Right renal pelvis (tissue), 4 donors: ENCODE measurements at places on chromosomes 5 and 9. TPM values are rescaled to one million over a fixed set of nuclear protein-coding genes. Genes with fewer than 3 reads are reported as not detected.
A peak's percentile ranks its signal among the peaks of the same experiment; 100 is the strongest.

The PKD2L2 gene
- polyA plus RNA-seq: 0.30 TPM

The IFNA21 gene
- not detected for polyA plus RNA-seq

The PCA3 gene
- 1.3 TPM for polyA plus RNA-seq

The DENND4C gene
- 51.0 TPM for polyA plus RNA-seq

The ROR2 gene
- polyA plus RNA-seq: 19.1 TPM

The KDM4C gene
- polyA plus RNA-seq: 16.4 TPM

The GTF3C5 gene
- polyA plus RNA-seq: 69.0 TPM

The MLANA gene
- 1.4 TPM for polyA plus RNA-seq

GRCh38 chr5:44358421-44358820, 30.8 kb downstream of the FGF10 start:
- no peak for DNase-seq

GRCh38 chr9:3263698-3264097, 262.1 kb downstream of the RFX3 start:
- DNase-seq: no peak

DNA sequence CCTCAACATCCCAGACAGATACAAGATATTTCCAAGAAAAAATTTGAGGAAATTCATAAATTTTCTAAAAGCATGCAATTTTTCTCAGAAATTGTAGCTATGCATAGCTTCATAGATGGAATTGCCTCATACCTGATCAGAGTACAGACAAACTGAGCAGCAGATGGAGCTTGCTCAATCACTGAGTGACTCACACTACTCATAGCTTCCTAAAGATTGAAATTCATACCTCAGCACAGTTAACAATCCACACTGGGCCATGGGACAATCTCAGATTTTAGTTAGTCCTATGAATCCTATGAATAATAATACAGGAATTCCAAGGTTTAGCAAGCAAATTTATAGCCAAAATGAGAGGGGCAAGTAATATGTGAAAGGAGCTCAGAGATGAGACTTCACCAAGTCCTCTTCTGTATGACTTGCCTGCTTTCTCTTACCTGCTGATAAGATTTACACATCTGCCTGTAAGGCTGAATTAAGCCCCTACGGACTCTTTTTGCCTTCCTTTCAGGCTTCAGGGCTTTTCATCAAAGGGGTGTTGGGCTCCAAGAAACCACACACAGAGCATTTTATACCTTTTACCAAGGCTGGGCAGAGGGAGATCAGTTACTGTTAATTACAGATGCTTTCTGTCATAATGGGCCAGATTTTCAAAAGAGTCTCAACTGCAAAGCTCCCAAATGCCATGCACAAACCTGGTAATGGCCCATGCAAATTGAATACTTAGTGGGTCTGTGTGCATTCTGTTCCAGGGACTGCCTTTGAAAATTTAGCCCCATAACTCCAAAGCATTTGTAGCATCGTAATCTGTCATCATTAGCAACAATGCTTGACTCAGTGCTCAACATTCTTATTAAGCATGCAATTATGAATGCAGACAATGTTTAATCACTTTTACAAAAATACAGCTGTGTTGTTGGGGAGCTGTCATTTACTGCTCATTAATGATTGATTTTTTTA, 439.3 kb downstream of the DTWD2 start:
- DNase-seq: no peak

GRCh38 chr9:16125629-16126028, 572.8 kb downstream of the CCDC171 start:
- no peak for DNase-seq

- DNase-seq: no peak
These were observed 33.9 kb downstream of the OLFML2A start for GRCh38 chr9:124810663-124811355.

DNA sequence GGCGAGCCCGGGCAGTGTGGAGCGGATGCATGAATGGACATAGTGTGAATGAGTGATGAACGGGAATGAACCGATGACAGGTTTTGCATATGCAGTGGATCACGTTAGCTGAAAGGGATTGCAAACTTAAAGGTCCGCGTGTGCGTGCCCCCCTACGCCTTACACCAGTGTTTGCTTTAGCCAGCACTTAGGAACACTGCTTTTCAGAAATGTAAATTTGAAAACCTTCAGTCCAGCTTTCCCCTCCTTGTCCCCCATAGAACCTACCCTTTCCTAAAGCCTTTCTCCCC, 692 bp downstream of the PSAT1 start:
- no peak for DNase-seq

DNA sequence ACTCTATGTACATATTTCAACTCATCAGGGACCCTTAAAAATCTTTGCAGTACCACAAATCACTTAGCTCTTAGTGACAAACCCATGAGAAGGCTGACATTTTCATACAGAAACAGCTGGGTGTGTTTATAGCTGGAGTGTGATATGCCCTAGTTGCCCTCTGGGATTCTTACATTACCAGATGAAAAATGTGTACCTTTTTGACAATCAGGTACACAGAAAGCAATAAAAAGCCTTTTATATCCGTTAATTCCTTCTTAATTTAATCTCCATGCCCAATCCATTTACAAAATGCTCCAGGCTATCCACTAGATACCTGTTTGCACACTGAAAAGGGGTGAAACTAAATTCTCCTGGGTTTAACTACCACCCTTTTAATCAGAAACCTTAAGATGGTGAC, 222.9 kb downstream of the KIAA0825 start:
- DNase-seq: no peak

DNA sequence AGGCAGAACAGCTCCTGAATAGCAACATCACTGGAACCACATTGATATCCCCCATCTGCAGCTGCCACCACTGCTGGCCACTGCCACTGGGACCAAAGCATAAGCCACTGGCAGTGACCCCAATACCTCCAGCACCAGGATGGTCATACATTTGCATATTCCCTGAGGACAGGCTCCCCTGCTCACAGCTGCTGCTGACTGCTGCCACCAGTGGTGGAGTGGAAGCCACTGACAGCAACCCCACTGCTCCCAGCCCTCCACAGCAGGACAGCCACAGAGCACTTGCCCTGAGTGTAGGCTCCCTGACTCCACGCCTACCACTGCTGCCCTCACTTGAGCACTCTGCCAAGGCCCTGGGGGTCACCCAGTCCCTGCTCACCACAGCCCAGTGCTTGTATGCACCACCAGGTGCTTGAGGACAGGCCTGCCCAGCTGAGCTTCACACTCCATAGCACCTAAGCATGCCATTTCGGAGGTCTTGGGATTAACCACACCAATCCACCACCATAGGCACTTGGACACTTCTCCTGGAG, 327.4 kb upstream of the RPS23 start:
- DNase-seq: no peak

DNA sequence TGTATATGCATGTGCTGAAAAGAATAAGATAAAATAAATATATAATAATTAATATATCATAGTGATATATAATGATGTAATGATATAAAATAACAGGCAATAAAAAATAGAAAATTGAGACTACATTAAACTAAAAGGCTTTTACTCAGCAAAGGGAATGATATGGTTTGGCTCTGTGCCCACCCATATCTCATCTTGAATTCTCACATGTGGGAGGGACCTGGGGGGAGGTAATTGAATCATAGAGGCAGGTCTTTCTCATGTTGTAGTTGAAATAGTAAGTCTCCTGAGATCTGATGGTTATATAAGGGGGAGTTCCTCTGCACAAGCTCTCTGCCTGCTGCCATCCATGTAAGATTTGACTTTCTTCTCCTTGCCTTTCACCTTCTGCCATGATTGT, 1550.9 kb upstream of the CDH6 start:
- DNase-seq: no peak

GRCh38 chr9:133861086-133861485, 122.9 kb upstream of the SARDH start:
- DNase-seq: no peak

- DNase-seq: no peak
These were observed 340.0 kb upstream of the EDIL3 start for GRCh38 chr5:84724683-84725082.

GRCh38 chr5:103743421-103743820, 180.8 kb upstream of the NUDT12 start:
- no peak for DNase-seq

GRCh38 chr9:115739096-115739875, 414.3 kb upstream of the PAPPA start:
- no peak for DNase-seq

- DNase-seq: peak; percentile 91
These were observed 12.3 kb downstream of the ITGA1 start for GRCh38 chr5:52799983-52800393.

DNA sequence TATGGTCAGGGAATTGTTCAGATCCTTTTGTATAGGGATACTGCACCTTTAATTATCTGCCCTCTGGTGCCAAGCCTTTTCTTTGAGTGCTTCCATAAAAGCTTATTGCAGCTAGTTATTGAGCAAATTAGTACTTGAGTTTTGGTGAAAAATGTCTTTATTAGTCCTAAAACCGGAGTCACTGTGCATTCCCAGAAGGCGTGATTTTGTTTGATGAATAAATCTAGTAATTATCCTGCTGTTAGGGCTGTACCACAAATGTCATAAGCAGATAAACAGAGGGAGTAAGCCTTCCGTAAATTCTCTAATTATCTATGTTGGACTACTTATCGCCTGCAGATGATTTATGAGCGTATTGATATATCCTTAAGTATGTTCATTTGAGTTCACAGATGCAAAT, 620.7 kb upstream of the ARRDC3 start:
- no peak for DNase-seq

- DNase-seq: no peak
These were observed 39.2 kb downstream of the PDZD2 start for GRCh38 chr5:31678180-31678579.

GRCh38 chr9:14962193-14962882, 52.1 kb upstream of the FREM1 start:
- no peak for DNase-seq

DNA sequence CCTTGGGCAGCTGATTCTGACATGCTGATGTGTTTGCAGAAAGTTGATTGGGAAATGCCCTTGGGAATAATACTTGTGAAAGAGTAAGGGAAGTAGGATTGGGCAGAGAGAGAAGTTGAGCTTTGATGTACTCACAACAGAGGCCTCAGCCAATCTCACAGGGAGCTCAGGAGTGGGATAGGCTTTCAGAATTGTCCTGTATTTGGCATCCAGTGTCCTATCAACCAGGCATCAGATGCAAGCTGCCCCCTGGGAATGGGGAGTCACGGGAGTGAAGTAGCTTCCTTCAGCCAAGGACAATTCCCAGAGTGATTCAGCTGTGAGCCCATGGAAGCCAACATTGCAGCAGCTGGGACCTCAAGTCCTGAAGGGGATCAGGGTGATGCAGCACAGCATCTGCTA, 39.6 kb downstream of the DMAC1 start:
- DNase-seq: no peak

DNA sequence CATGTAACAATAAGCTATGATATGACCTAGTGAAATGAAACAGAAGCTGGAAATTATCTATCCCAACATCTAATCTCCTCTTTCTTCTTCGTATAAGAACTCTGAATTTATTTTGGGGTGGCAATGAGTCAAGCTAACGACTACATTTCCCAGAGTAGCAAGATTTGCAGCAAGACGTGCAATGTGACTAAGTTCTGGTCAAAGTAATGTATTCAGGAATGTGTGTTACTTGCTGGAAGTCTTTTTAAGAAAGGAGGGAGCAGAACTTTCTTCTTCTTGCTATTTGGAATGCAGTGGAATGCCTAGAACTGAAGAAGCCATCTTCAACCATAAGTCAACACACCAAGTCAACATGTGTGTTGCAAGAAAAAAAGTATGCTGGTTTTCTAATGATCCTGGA, 406.6 kb upstream of the MEF2C start:
- no peak for DNase-seq

GRCh38 chr5:163094492-163095180, 342.8 kb upstream of the CCNG1 start:
- no peak for DNase-seq

DNA sequence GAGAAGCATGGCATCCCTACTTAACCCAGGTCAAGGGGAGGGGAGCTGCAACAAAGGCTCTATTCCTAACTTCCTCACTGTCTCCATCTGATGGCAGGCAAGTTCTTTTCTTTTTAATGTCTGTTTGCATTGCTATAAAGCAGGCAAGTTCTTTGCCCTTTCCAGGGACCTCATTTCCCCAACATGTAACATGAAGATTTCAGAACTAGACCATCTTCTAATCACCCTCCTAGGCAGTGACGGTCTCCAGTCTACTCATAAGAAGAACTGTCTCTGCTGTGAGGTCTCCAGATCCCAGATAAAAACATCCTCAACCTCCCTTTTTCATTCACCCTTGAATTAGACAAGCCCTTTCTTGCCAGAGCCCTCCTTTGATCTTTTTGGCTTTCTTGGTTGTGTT, 42.1 kb downstream of the PPP1R2B start:
- no peak for DNase-seq

GRCh38 chr9:73143711-73144328, 7.8 kb upstream of the ANXA1 start:
- no peak for DNase-seq

GRCh38 chr9:21551401-21551800, 69.3 kb upstream of the IFNE start:
- no peak for DNase-seq

DNA sequence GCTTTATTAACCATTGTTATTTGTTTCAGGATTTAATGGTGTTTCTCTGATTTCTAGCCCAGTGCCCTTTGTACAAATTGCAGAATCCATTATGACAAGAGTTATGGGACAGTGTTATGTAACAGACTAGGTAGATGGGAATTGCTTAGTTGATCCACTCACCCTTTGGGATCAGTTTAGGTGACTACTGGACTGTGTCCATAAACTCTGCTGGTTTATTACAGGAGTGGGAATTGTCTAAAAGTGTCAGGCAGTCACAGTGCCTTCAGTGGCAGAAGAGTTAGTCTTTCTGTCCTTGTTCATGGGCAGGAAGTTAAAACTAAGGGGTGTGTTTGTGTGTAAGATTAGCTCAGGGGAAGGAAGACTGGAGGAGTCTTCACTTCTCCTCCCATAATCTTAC, 29.3 kb downstream of the RCL1 start:
- no peak for DNase-seq

DNA sequence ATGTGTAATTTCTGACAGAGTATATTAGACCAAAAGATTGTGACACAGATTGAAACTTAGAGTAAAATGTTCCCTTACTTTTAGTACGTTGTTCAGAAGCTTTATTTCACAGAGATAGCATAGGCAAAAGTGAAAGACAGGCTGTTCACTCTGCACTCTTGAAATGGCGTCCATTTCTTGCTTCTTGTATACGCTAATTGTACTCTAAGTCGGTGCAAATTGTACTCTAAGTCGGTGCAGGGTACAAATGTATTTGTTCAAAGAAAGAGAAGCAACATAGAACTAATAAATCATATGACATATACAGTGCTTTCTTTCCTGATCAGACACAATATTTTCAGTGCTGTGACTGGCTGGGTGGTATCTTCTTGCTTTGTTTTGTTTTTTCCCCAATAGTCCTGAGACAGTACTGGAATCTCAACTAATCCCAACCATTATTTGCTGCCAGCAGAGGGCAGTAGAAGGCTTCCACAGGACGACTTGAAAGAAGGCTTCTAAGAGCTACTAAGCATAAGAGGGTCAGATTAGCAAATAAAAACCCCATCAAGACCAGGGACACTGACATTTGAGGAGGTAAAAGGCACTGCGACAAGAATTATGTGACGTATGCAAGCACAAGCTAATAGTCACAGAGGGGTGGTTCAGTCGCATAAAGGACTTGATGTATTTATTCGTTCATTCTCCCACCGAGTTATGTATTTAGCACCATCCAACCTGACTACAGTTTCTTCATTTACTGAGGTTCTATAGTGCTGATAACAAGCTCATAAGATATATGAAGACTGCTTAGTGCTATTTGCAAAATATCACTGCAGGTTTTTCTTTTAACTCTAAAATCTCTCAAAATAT, 831.8 kb downstream of the TAF11L14 start:
- peak; percentile 60 for DNase-seq

- DNase-seq: no peak
These were observed 180.1 kb downstream of the MACROH2A1 start for GRCh38 chr5:135218790-135219568.
